ENCODE measurements at places on chromosomes 2 and 18.

- no peak for DNase-seq
Measured at GRCh38 chr2:56211048-56211447, 27.3 kb downstream of the CCDC85A start.

- DNase-seq = no peak
Measured at GRCh38 chr2:127389778-127390435, 2.1 kb upstream of the MAP3K2 start.

DNA sequence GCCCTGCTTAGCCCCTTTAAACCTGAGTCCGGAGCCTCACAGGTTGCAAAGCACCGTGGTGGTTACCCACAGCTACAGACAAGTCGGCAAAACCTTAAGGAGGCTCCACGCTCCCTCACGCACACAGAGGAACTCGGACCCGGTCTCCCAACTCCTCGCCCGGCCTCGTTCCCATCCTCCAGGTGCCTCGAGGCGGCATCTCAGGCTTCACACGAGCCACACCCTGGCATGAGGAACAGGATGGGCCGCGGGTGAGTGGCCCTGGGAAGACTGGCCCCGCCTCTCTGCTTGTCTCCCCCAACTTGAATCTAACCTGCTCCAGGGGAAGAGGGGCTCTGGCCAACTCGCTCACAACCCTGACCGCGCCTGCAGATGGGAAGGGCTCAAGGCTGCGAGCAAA is 97.4 kb downstream of the EIPR1 start:
- DNase-seq = no peak

- DNase-seq = no peak
Measured at GRCh38 chr18:46222710-46223360, 118.7 kb downstream of the HAUS1 start.

DNA sequence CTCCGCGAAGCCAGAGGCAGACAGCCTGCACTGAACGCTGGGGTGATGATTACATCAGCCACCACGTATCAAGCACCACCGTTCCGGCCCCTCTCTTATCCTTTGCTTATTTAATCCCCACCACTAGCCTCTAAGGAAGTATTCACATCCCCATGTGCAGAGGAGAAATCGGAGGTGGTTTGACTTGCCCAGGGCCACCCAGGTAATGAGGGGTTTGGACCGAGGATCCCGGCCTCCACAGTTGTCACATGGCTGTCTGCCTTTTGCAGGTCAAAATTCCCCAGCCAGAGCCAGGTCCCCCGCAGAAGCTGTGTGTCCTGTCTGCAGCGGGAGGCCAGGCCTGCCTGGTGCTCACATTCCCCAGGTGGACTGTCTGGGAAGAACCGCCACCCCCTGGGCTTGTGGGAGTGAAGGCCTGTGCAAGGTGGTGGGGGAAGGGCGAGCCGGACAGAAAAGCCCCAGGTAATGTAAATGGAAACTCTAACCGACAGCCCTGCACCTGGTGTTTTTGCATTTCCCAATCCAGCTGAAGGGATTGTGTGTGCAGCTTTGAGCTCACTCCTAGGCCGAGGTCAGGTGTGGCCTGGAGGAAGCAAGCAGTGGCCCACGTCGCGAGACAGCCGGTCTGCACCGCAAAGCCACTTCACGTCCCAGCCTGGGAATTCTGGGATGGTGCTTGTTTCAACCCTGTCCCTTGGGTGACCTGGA is 108.5 kb upstream of the ID2 start:
- DNase-seq = no peak

DNA sequence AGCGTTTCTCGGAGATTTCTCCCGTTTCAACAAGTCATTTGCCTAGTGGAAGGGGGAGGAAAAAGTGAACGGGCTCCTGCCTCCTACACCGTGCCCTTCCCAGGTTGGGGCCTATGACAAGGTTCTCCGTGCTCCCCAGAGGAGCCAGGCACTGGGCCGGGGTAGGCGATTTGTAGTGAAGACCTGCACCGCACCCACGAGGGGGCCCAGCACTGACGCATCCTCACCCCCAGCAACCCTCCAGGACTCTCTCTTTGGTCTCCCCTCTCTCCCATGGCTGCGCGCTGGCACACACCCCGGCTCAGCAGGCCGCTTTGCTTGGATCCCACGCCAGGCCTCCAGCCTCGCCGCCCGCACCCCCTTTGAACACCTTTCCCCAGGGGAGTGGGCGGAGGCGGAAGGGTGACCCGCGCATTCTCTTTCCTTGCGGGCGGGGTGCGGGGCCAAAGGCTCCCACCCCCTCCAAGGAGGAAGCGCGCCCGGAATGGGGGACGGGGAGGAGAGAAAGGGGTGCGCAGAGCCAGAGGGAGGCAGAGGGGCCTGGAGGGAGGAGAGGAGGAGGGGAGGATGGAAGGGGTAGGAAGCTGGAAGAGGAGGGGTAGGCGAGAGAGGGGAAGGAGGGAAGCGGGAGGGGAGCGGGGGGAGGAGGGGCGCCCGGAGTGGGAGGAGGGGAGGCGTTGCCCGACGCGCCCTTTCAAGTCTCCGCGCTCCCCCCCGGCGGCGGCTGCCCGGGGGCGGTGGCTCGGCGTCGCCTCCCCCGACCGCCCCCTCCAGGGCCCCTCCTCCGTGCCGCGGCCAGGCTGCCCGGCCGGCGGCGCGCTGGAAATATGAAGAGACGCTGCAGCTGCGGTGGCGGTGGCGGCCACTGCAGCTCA is at the start of gene APCDD1:
Gene APCDD1 (plus strand): TSS at position 830 of the 875 bp plus-strand sequence. CDS start 347 bp downstream, outside the sequence.
- DNase-seq = no peak

- DNase-seq = no peak
Measured at GRCh38 chr2:210195101-210195852, 24.1 kb upstream of the KANSL1L start.

GRCh38 chr2:20643826-20644225 is 7.1 kb downstream of the HS1BP3 start:
- no peak for DNase-seq

Measured in cortex of kidney (tissue), 1 donor.